Activated CD8-positive, alpha-beta T cell treated with anti-CD3 and anti-CD28 coated beads, Interleukin-2, amount 10 ng/mL, durations not matched to agents 7 days and 5 days (primary cell): ENCODE measurements at places on chromosomes 7 and 10.
A peak's percentile ranks its signal among the peaks of the same experiment; 100 is the strongest.

DNA sequence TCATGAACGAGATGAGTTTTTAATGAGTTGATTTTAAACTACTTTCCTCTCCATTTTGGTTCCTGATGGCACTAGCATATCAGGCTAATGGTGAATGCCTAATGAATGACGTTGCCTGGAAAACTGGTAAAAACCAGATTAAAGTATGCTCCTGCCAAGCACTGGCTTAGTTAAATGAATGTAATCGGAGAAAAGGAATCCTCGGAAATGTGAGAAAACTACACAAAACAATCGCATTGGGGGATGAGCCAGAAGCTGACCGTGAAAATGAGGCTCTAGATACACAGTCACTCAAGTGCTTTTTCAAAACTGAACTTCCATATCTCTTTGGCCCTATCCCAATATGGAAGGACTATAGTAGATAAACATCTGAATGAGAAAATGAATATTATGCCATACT, 153.8 kb upstream of the COL1A2 start:
- no peaks in the 10 kb centered on the region for H3K4me1 ChIP-seq
- DNase-seq: no peak
- H3K4me3 ChIP-seq: no peak overlapping the region
- no peaks in the 10 kb centered on the region for H3K27me3 ChIP-seq

DNA sequence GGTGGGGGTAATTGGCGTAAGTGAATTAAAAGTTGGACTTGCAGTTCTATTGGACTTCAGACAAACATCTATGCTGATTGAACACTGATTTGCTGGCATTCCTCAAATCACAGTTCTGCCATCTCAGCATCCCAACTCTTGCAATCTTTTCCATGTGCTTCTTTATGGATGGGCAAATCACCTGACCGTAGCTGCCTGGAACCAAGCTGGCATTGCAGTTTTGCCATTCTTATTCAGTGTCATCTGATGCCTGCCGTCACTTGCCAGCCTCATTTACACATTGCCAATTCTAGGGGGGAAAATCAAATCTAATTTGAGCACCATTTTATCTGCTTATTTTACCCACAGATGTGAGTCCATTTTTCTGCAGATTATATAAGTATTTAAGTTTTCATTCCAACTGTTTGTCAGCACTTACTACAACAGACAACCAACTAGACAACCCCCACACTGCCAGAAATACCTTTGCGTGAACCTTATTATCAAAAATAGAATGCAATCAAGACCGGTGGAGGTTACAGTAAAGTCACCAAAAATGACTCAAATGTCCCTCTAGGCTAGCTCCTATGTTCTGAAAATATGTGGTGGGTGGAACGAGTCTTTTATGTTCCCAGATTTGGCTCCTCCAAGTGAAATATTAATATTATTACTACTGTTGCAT, 172.3 kb upstream of the CTBP2 start:
- no peaks in the 10 kb centered on the region for H3K36me3 ChIP-seq
- no peak overlapping the region for H3K27ac ChIP-seq
- H3K4me3 ChIP-seq: no peak overlapping the region
- no peaks in the 10 kb centered on the region for H3K4me1 ChIP-seq
- no peaks in the 10 kb centered on the region for H3K27me3 ChIP-seq

DNA sequence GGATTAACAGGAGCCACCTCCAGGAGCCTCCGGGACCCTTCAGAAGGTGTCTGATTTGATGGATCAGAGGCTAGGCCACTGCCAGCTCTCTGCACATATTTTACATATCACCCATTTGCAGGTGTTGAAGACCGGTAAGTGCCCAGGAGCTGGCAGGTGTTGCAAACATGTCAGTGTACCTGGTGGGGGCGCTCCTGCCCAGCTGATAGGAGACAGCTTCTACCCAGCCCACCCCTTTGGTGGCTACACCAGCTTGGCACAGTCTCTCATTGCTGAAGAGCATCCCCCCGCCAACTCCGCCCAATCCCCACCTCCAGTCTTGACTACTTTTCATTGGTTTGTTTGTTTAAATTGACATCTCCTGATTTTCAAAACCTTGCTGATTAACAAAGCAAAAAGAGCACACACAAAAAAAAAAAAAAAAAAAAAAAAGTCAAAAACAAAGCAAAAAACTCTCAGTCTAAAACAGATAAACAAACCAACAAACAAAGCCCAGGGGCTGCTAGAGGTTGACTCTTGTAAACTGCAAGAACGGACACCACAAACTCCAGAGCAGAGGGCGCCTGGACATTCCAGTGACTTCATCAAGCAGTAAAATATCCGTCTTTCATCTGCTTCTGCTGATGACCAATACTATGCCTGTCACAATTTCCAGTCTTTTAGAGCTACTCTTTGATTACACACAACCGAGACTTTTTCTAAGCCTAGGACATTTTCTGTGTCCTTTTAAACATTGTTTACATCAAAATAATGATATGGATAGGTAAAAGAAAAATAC, 275.3 kb downstream of the NRG3 start:
- no peaks in the 10 kb centered on the region for H3K27me3 ChIP-seq
- H3K27ac ChIP-seq: no peak overlapping the region
- no peaks in the 10 kb centered on the region for H3K4me1 ChIP-seq
- H3K36me3 ChIP-seq: no peaks in the 10 kb centered on the region
- H3K4me3 ChIP-seq: no peak overlapping the region

- peaks cover 22% of the 10 kb centered on the region for H3K27me3 ChIP-seq
- no peak overlapping the region for H3K27ac ChIP-seq
- peaks cover 10% of the 10 kb centered on the region for H3K4me1 ChIP-seq
These were observed 733.5 kb downstream of the ZWINT start for GRCh38 chr10:55627501-55628051.

GRCh38 chr7:24440892-24441291, 132.4 kb upstream of the PALS2 start:
- no peak for DNase-seq
- H3K36me3 ChIP-seq: no peaks in the 10 kb centered on the region
- H3K4me1 ChIP-seq: peaks cover 4% of the 10 kb centered on the region
- H3K27ac ChIP-seq: no peak overlapping the region

DNA sequence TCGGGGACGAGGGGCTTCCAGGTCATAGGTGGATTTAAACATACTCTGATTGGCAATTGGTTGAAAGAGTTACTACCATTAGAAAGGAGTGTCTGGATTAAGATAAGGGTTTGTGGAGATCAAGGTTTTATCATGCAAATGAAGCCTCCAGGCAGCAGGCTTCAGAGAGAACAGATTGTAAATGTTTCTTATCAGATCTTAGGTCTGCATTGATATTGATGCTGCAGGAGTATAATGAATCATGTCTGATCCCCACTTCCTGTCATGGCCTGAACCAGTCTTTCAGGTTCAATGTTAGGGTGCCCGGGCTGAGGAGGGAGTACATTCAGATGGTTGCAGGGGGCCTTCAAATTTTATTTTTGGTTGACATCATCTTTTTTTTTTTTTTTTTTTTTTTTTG, 51.4 kb downstream of the SH3PXD2A start:
- H3K4me3 ChIP-seq: no peak overlapping the region
- no peaks in the 10 kb centered on the region for H3K36me3 ChIP-seq
- H3K27me3 ChIP-seq: peaks cover 1% of the 10 kb centered on the region
- peaks cover 29% of the 10 kb centered on the region for H3K4me1 ChIP-seq
- peak; percentile 44 for DNase-seq

DNA sequence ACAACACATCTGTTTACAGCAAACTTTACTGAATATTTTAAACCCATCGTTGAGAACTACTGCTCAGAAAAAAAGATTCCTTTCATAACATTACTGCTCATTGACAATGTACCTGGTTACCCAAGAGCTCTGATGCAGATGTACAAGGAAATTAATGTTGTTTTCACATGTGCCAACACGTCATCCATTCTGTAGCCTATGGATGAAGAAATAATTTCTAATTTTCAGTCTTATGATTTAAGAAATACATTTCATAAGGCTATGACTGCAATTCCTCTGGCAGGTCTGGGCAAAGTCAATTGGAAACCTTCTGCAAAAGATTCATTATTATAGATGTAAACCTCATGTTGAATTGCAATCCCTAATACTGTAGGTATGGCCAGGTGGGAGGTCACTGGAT, 16.7 kb upstream of the CNNM1 start:
- DNase-seq: no peak
- H3K4me3 ChIP-seq: no peak overlapping the region
- H3K27ac ChIP-seq: no peak overlapping the region

- H3K27ac ChIP-seq: no peak overlapping the region
- peaks cover 30% of the 10 kb centered on the region for H3K36me3 ChIP-seq
- no peaks in the 10 kb centered on the region for H3K27me3 ChIP-seq
- H3K4me1 ChIP-seq: peaks cover 2% of the 10 kb centered on the region
- H3K4me3 ChIP-seq: no peak overlapping the region
- DNase-seq: no peak
These were observed 75.4 kb downstream of the NUDCD3 start for GRCh38 chr7:44415047-44415446.

DNA sequence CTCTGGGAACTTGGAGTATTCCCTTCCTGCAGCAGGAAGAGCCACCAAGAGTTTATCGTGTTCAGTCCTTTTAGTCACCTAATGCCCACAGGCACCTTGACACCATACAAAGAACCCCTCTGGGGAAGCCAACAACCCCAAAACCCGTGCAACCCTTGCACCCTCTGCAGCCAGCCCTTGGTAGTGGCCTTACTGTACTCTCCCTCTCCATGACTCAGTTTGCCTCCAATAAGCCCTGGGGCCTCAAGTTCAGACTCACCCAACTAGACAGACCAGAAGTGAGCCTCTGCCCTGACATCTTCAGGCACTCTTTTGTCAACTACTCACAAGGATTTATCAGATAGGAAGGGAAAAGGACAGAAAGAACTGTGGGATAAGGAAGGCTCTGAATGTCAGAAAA, 30.9 kb downstream of the KCNMA1 start:
- no peaks in the 10 kb centered on the region for H3K36me3 ChIP-seq
- H3K4me3 ChIP-seq: no peak overlapping the region
- H3K27ac ChIP-seq: no peak overlapping the region
- H3K4me1 ChIP-seq: peaks cover 19% of the 10 kb centered on the region

GRCh38 chr10:120559800-120560199, 102.8 kb downstream of the PLPP4 start:
- no peaks in the 10 kb centered on the region for H3K27me3 ChIP-seq
- DNase-seq: no peak
- H3K27ac ChIP-seq: no peak overlapping the region
- H3K4me3 ChIP-seq: no peak overlapping the region
